ENCODE measurements at places on chromosomes 7 and 10.

GRCh38 chr7:158753900-158754299, 49.3 kb upstream of the NCAPG2 start:
- DNase-seq = no peak

GRCh38 chr10:91907914-91908336, 1.4 kb downstream of the FGFBP3 start:
- DNase-seq = no peak

- no peak for DNase-seq
Measured at GRCh38 chr10:27104919-27105318, 4.6 kb upstream of the ANKRD26 start.

DNA sequence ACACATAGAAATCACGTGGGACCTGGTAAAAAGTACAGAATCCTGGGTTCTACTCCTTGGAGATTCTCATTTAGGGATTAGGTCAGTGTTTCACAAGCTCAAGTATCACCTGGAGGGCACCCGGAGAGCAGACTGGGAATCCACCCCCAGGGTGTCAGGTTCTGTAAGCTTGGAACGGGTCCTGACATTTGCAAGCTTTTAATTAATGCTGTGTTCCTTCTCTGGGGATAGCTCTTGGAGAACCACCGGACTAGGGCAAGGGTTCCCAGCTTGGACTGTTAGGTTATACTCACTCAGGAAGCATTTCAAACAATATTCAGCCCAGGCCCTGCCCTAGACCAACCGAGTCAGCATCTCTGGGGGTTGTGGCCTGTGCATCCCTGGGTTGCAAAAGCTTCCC, 23.0 kb downstream of the TCF7L2 start:
- no peak for DNase-seq

GRCh38 chr10:45091968-45092367, 91.2 kb downstream of the ZNF22 start:
- DNase-seq = no peak

DNA sequence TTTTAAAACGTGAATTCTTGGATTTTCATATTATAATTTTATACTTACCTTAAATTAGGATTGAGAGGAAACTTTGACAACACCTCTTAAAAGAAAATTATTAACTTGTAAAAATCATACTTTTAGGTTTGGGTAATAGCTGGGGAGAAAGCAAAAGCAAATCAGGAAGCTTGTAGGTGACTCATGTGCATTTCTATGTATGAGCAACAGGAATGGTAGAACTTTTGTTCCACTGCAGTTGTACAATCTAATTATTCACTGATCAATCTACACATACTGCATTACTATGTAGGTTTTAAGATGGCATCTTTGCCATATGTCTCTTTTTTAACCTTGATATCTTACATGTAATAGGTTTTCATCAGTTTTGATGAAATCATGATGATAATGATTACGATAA, 223.2 kb downstream of the PRKG1 start:
- DNase-seq = no peak

- no peak for DNase-seq
Measured at GRCh38 chr10:73263693-73264347, 11.4 kb upstream of the MRPS16 start.

DNA sequence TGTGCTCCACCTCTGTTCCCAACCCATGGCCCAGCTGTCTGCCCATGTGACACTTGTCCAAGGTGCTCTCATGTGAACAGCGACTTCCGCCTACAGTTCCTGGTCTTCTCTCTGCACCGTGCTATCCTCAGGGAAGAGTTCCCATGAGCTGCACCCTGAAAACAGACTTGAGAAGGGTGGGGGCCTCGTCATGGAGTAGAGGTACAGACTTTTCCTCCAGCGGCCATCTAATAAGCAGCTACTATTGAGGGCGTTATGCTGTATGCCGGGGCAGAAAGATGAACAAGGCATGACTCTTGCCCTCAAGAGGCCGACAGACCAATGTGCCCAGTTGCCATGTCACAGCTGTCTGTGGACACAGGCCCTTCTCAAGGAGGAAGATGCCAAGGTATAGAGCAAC, 25.4 kb upstream of the LYZL1 start:
- DNase-seq = no peak

DNA sequence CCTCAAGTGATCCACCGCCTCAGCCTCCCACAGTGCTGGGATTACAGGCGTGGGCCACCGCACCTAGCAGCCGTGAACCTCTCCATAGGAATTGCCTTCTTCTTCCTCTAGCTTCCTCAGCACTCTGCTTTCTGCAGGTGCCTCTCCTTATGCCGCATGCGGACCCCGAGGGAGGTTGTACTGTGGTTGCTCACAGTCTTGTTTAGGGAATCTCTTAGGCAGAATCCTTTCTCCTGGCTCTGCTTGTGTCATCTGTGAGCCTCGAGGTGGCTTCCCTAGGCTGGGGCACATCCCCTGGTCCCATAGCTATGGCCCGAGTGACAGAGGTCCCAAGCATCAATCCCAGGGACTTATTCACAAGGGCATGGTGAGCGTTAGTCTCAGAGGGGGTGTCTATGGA, 33.2 kb upstream of the GIMAP8 start:
- DNase-seq = no peak

DNA sequence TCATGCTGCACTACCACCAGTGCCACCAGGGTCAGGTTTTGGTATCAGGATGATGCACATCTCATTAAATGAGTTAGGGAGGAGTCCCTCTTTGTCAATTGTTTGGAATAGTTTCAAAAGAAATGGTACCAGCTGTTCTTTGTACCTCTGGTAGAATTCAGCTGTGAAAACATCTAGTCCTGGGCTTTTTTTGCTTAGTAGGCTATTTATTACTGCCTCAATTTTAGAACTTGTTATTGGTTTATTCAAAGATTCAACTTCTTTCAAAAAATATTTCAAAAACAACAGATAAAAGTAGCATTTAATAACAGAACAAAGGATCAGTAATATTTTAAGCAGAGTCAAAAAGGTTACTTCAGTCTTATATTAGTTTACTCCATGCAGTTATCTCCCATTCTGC, 6.4 kb upstream of the ZNF716 start:
- no peak for DNase-seq

GRCh38 chr10:689452-690371, at the start of gene DIP2C:
Gene DIP2C (minus strand): TSS chr10:689668. CDS start chr10:689578, 90 bp downstream.
- DNase-seq = no peak

GRCh38 chr10:125982260-125982948, 86.0 kb downstream of the FANK1 start:
- DNase-seq = no peak

GRCh38 chr7:105602325-105603305, 21.3 kb upstream of the EFCAB10 start:
- DNase-seq = no peak

GRCh38 chr10:44558521-44558920, 173.6 kb upstream of the CXCL12 start:
- DNase-seq = no peak

DNA sequence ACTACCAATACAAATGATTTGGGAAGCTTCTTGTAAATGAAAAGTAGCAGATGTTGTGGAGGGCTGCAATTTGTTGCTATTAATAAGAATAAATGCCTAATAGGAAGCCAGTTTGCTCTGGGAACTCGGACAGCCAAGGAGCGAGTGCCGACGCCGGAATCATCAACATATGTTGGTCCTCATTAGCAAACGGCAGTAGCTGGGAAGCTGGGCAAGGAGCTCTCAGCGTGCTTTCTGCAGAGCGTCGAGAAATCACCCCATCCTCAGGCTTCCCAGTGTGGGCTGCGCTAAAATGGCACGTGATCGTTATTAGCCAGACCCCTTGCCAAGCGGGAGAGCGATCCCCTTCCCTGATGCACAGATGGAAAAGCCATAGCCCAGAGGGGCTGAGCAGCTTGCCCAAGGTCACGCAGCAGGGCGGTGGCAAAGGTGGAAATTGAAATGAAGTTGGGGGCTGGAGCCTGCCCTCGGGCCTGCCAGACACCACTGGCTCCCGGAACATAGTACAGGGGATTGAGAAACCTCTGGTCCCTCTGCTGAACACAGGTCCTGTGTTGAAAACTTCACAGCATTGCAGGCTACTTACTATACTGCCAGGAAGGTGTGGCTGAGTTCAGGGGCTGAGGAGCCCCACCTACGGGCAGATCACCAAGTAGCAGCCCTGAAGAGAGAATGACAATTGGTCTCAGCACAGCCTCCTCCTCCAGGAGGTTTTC, 326.9 kb downstream of the PLXNA4 start:
- no peak for DNase-seq

DNA sequence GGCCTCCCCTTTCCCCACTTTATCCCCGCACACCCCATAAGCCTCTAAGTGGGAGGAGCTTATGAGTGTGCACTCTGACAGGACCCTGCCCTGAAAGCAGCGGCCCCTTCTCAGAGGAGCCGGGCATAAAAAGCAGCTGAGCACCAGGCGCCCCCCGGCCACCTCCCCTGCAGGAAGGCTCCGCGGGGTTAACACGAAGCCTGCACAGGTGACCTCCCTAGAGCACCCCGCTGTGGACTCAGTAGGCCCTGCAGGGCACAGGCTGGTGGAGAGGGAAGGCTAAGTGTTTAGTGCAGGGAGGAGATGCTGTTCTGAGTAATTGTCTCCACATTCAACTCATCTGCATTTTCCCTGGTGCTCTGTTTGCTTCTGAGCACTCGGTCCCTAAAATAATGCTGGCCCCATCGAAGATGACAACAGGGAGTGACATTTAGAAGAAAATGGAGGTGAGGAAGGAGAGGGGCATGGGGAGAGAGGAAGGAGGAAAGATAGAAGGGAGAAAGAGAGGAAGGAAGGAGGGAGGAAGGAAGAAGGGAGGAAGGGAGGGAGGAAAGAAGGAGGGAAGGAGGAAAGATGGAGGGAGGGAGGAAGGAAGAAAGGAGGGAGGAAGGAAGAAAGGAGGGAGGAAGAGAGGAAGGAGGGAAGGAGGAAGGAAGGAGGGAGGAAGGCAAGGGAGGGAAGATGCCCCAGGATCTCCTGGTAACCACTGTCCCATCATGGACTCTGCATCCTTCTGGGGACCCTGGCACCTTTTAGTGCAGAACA, 25.4 kb upstream of the CNPY1 start:
- DNase-seq = no peak

DNA sequence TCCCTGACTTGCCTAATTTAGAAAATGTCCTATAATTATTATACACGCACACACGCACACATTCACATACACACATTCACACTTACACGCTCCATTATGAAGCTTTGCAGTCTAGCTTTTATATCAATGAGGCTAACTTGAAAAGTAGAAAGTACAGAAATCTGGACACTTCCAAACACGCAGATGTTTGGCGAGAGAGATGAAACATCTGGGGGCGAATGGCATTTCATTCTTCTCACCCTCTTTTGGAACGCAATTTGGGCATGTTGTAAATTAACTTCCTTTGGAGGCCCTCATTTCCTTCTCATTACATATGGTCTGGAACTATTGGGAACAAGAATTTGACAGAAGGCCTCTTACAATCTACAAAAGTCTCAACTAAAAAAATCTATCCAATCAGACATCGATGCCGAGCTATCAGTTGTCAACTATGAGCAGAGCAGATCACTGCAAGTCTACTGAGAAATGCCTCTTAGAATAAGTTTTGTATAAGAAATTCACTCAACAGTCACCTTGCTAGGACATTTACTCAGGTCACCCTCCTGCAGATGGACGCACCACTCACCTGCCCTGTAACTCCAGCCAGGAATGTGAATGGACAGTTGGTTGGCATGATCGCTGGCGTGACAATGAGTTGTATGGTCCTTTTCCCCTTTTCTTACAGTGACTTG, 115.2 kb upstream of the ADAM12 start:
- no peak for DNase-seq

- DNase-seq = no peak
Measured at GRCh38 chr7:42997611-42998010, 65.4 kb downstream of the MRPL32 start.

GRCh38 chr7:39453743-39454355, 112.4 kb upstream of the YAE1 start:
- DNase-seq = no peak

- DNase-seq = no peak
Measured at GRCh38 chr7:112186300-112186699, 19.9 kb downstream of the DOCK4 start.

DNA sequence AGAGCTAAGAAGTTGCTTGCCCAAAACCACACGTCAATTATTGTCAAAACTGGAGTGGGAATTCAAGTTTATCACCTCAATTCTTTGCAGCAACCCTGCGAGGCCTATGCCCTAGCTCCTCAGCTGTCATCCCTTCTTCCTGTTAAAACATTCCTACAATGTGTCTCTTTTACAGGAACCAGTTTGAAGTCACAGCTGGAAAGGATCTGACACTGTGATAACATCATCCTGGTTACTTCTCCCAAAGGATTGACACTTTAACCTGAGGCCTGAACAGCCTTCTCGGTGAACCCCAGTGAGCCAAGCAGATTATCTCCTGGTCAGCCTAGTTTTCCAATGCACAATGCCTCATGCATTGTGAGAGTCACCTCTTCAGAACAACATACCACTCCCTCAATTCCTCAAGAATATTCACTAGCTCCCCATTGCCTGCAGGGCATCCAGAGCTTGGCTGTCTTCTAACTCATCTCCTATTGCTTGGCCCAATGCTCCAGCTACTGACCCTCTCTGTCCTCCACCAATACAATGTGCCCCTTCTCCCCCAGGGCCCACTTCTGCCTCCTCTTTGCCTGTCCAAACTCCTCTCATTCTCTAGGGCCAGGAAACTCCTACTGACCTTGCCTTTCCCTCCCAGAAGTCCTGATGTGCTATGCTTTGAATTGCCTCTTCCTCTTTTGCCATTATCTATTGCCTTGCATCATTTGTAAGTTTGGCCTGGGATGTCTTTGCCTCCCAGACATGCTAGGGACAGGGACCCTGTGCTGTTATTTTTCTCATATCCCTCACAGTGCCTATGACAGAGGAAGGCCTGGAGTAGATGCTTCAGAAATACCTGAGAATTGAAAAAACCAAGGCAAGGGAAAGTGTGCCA, 10.4 kb upstream of the DLG5 start:
- DNase-seq = no peak

DNA sequence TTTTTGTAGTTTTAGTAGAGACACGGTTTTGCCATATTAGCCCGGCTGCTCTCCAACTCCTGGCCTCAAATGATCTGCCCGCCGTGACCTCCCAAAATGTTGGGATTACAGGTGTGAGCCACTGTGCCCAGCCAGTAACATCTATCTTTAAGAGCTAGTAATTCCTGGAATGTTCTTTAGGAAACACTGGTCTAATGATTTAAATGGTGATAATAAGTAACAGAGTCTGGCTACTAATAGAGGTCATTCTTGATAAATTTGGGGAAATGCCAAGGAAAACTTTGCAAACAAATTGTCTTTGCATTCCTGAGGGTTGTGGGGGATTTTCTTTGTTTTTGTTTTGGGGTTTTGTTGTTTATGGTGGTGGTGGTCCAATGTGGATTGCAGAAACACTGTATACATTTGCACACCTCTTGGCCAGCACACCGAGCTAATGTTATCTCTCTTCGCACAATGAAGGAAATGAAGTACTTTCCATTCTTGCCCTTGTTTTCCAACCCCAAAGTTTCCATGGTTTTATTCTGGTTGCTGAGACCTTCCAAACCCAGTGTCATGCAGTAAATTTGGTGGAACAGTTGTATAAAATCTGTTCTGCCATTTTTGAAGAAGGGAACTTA, 51.3 kb upstream of the WIPF3 start:
- DNase-seq = no peak

GRCh38 chr10:71648254-71648932, 71.2 kb downstream of the C10orf105 start:
- DNase-seq = no peak

Data from SIG-M5 (cell line).